ENCODE measurements at places on chromosomes 1 and 21.

GRCh38 chr1:157806431-157807149, 13.3 kb downstream of the FCRL1 start:
- no peak for DNase-seq

- no peak for DNase-seq
Observed at GRCh38 chr1:227033880-227034279, 93.8 kb downstream of the COQ8A start.

- DNase-seq: no peak
Observed at GRCh38 chr21:39644062-39644560, 31.4 kb downstream of the B3GALT5 start.

GRCh38 chr1:232617237-232617636, 12.7 kb downstream of the SIPA1L2 start:
- no peak for DNase-seq

- DNase-seq: no peak
Observed at GRCh38 chr1:201016211-201016651, 7.3 kb downstream of the KIF21B start.

- no peak for DNase-seq
Observed at GRCh38 chr1:23044035-23044434, 24.8 kb downstream of the KDM1A start.

- no peak for DNase-seq
Observed at GRCh38 chr1:35431173-35431599, 126.0 kb downstream of the KIAA0319L start.

DNA sequence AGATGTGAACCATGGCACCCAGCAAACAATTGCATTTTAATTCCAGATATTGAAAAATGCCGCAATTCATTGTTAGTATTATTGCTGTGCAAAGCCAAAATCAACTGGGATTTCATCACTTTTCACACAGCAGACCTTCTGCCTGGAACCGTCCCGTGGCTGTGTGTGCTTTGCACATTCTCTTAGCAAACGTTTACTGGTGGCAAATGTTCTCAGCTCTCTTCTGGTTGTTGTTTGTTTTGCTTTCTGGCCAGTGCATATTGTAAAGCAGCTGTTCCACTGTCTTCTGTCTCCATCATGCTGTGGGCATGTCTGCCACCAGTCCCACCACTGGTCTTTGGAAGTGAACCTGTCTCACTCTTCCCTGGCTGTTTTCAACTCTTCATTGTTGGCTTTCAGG, 19.8 kb upstream of the TTLL10 start:
- DNase-seq: no peak

DNA sequence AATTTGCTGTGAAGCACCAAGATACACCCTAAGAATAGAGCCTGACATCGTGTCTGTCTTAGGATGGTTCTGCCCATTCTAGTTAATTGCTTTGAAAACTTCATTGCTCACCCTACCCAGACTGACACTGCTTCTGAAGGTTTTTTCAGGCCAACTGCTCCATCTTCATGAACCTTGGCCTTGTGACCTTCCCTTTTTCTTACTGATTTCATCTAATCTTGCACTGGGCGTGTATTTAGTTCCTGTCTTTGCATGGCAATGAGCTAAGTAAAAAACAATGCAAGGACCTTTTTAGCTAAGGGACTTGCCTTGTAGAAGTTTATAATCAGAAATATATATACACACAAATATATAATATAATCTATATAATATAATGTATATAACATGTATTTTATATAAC, 108.0 kb downstream of the PBX1 start:
- DNase-seq: no peak

GRCh38 chr1:225666495-225666894, 13.6 kb upstream of the ENAH start:
- no peak for DNase-seq

DNA sequence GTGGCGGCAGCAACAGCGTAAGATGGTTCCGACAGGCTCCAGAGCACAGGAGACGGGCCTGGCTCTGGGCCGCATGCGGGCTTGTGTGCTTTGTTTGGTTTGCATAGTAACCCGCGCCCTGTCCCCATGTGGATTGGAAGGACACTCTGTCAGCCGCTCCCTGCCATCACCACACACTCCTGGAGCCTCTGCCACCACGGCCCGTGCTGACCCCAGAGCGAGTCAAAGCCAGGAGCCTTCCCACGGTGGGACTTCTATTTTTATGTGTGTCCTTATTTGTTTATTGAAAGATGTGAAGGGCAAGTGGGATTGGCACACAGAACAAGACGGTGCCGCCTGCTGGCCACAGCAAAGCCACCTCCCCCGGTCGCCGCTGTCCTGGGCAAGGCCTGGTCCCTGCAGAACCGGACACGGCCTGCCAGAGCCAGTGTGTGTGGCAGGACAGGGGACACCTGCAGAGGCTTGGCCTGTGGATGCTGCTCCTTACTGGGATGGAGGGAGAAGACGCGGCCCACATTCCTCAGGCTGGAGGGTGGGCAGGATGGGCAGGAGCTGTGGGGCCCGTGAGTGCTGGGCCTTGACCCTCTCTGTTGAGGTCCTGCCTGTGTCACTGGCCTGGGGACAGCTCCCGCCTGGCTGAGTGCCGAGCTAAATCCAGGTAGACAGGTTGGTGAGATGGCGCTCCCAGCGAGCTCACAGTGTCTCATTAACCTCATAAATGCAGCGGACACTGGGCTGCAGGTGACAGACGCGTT, 64.4 kb downstream of the AGPAT3 start:
- DNase-seq: no peak

DNA sequence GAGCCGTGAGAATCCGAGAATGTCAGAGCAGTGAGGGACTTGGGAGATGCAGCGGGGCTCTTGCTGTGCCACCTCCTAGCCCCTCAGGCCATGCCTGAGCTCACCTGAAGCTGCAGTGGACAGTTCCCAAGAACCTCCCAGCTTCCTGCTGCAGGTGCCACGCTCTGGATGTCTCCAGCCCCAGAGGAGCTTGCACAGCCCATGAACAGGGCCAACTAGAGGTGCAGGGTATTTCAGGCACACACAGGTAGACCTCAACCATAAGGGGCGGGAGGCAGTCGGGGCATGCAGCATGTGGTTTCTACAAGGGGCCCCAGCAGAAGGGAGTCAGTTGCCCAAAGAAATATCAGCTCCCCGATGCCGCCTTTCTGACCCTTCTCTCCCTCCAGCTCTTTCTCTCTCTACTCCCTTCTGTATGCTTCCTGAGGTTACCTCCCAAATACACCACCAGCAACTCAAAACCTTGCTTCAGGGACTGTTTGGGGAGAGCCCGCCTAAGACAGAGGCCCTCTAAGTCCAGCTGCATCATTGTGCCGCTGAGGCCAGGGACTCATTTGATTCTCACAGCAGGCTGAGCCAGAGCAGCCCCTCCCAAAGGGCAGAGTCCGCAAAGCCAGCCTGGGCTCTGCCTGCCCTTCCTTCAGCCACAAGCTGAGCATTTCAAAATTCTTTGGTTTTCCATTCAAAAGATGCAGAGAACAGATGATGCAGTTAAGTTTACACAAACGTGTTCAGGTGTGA, 209.8 kb downstream of the MATN1 start:
- DNase-seq: no peak

DNA sequence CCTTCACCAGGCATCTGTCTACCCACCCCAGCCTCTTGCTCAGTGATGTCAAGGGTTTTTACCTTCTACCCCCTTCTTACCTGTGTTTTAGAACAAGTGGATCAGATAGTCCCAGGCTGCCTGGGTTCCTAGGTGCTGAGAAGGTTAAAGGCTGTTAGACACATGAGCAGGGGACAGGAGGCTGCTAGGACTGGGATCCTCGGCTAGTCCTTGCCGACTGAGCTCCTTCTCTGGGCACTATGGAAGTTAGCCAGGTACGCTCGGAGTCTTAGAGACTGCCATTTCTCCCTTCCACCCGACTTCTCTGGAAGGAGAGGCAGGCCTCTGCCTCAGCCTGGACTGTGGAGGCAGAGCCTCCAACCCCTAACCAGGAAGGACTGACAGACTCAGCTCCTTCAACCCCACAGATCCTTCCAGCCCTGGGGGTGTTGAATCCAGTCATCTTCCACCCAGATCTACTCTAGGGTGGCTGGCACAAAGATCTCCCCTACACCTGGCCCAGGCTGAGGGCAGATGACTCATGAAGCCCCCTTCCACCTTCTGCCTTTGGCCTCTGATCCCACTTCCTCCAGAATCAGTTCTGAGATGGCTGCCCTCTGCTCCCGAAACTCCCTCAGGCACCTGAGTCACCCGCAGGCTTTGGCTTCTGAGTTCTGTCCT, at the start of gene DYNLT4:
Gene DYNLT4, minus strand, starts transcription at position 648 of the 660 bp plus-strand sequence. CDS start 683 bp downstream, outside the sequence.
- no peak for DNase-seq

GRCh38 chr1:53410701-53411100, 48.5 kb upstream of the DMRTB1 start:
- no peak for DNase-seq

DNA sequence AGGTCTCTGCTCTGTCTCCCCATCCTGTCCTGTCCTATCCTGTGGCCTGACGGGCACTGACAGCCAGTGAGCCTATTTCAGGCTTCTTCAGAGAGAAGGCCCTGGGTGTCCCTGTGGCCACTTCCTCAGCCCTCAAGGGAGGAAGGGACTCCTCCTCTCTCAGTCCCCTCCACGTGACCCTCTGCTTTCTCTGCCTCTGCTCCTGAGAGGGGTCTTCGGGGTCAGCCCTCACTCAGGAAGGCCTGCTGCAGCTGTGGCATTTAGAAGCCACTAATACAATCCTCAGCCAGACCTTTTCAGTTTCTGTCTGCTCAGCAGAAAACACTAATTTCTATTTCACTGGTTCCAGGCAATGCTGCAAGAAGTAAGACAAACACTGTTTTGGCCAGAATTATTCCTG, 43.6 kb upstream of the ETV3 start:
- no peak for DNase-seq

GRCh38 chr1:203252678-203253077, 23.2 kb upstream of the CHIT1 start:
- DNase-seq: no peak

DNA sequence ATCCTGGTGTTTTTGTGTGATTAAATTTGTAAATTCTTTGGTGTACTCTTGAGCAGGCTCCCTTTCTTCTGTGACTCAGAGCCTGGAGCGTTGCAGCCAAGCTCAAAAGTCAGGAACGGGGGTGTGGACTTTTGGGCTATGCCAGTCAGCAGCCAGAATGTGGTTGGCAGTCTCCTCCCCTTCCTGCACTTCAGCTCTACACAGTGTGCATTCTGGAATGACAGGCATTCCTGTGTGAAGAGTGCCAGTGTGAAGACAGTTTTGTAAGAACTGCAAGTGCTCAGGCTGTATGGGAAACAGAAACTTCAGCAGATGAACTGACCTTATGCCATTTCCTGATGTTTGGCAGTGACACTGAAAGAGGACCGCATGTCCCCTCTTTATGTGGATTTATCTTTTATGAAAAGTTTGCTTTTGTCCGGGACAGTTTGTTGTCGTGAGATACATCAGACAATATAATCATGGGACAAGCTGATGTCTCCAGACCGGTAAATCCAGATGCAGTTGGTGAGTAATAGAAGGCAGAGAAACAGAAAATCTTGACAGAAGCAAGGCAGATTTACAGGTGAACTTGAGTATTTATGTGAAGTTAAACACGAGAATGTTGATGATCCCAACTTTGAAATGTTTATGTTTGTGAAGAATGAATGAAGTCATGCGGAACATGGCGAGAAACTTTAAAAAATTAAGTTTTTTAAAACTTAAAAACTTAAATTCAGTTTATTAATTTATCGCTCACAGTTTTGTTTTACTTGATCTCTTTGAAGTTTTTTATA, 67.7 kb upstream of the RCC1 start:
- DNase-seq: no peak

DNA sequence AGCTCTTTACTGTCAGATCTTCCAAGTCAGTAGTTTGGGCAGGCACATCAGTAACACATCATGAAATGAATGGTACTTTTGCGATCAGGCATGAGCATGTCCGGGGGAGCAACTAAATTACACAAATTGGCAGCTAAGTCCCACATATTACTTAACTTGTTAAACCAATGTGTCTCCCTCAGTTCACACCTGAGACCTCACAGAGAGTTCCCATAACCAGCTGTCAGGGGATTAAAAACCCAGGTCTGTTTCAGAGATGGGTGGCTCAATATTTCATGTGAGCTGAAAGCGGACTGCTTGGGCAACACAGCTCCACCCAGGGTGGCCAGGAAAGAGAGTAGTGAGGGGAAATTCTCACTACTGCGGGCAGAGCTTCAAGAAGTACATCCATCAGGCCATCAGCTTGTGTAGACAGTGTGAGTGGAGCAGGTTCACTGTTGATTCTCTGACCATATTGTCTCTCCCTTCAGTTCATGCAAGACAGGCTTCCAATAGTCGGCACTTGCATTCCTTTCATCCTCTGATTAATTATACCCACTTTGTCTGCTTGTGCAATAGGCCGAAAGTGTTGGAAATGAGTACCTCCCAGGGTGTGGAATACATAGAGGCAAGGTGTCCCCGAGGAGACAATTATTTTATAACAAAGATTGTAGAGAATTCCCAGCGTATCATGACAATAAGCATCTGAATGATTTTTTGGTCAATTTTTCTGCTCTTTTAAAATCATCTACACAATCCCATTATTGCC, 139.9 kb downstream of the PTGER3 start:
- no peak for DNase-seq

DNA sequence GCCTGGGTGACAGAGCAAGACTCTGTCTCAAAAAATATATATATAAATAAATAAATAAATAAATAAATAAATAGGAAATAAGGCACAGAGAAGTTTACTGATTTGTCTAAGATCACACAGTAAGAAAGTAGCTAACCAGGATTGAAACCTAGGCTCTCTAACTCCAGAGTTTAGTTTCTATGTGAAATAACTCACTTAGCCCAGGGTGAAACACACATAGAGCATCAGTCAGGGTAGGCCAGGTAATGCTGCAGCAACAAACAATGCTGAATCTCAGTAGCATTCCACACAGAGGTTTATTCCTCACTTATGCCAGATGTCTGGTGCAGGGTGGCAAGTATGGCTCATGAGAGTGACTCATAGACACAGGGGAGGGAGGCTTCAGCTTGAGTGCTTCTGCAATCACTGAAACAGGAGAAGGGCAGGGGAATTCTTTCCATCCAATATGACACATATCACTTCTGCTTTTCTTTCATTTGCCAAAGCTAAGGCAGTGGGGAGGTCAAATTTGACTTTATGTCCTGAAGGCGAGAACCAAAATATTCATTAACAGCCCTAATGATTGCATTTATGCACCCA, 37.1 kb upstream of the KANK4 start:
- no peak for DNase-seq

DNA sequence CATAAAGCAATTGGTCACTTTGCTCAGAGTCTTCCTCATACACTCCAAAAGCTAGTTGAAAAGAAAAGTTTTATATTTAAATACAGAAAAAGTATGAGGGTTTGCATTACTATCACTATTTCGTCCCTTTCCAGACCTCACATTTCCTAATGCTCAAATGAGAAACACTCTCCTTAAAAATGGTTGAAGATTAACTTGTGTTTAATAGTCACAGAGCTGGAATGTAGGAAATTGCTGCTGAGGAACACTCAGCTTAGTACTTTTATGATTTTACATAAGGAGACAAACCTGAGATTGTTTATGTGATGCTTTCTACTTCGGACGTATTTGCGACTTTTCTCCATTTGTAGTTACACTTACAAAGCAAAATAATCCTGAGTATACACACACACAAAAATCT, 39.8 kb downstream of the MYSM1 start:
- DNase-seq: no peak

DNA sequence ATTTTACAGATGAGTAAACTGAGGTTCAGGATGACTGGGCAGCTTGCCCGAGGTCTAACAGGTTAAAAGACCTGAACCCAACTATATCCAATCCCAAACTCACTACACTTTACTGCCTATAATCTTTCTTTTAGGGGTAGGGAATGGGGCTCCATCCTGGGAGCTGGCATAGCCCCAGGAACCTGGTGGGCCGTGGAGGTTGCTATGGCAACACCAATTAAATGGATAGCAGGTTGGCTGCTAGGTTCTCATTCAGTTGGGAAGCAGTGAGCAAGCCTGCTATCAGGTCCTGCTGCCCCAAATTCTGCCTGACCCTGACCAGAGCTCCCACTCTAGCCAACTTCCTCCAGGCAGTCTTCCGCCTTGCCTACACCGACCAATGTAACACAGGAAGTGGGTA, 40.9 kb downstream of the LRP8 start:
- no peak for DNase-seq

All from stimulated activated CD4-positive, alpha-beta T cell treated with anti-CD3 and anti-CD28 coated beads, Interleukin-2, amount 100 ng/mL, for 24 hours (primary cell).